Hepatic stellate cell (primary cell): ENCODE measurements at places on chromosomes 1 and 21.
A peak's percentile ranks its signal among the peaks of the same experiment; 100 is the strongest.

DNA sequence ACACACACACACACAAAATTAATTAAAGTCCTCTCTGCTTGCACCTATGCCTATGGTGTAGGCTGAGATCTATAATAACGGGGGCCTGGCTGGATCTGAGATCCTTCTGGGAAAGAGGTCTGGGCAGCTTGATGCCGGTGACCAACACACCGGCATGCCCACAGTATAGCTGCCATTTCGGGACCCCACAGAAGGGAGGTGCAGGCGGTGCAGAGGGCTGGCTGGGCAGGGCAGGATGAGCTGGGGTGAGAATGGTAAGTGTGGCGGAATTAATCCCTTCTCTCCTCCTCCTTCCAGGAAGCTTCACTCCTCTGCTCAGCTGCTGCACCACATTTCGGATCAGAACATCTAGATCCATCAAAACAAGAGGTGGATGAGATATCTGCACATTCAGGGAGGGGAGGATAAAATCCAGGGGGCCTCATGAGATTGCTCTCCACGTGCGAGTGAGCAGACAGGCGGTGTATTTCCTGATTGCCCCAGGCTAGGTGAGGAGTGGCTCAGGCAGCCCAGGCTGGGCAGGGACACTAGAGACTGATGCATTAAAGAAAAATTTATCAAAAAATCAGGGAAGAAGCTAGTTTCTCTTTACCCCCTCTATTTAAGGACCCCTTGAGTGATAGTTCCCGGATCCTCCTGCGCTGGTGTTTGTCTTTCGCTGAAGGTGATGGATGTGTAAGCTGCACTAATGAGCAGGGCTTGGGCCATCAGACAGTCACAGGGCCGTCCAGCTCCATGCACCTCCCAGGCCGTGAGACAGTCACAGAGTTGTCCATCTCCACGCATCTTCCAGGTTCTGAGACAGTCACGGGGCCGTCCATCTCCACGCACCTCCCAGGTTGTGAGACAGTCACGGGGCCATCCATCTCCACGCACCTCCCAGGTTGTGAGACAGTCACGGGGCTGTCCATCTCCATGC, 449.9 kb downstream of the PTPRU start:
- DNase-seq = no peak

DNA sequence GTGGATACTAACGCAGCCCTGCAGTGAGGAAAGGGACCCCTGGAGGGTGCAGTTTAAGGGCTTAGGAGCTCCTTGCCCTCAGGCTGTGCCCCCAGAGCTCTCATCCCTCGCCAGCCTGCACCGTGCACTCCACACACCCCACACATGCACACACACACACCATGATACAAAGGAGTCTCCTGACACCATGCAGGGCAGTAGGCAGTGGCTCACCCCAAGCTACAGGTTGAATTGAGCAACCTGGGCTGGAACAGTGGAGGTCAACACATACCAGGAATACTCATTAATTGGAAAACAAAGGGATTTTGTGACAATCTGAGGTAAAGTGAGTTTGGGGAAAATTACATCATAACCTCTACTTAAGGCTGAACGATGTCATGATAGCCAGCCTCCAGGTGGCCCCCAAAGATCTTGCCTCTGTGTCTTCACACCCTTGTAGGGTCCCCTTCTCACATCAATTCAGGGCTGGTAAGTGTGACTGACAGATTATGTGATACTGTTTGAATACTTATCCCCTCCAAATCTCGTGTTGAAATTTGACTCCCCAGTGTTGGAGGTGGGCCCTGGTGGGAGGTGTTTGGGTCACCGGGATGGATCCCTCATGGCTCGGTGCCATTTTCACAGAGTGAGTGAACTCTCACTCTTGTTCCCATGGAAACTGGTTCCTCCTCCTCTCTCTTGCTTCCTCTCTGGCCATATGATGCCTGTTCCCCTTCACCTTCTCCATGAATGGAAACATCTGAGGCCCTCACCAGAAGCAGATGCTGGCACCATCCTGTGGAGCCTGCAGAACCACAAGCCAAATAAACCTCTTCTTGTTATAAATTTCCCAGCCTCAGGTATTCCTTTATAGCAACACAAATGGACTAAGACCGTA, 111.0 kb upstream of the RAB4A start:
- DNase-seq = no peak

GRCh38 chr1:51955797-51956527, 34.5 kb downstream of the RAB3B start:
- DNase-seq = no peak

GRCh38 chr1:30704765-30705509, 18.4 kb downstream of the MATN1 start:
- no peak for DNase-seq

DNA sequence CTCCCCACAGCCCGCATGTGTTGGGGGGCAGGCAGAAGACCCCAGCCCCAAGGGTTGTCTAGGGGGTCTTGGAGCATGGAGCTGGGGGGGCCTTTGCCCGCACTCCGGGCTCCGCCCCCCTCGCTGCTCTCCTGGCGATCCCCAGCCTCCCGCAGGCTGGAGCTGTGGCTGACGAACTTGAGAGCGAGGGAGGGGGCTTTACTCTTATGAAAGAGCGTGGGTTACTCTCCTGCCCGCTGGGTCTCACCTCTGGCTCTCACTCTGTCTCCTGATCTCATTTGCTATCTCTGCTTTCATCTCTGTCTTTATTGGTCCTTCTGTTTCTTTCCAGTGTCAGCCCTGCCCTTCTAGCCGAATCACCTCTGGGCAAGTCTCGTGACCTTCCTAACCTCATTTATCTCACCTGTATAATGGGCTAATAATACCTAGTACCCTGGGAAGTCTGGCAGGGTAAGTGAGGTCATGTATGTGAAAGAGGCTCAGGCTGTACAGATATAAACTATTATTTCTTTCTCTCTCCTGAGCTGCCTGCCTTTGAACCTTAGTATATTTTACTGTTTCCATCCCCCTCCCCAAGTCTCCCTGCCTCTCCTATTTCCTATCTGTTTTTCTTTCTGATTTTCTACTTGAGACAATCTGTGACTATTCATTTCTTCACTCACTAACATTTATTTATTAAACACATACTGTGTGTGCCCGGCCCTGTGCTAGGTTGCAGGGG, 731 bp downstream of the EFNA4 start:
- DNase-seq = peak; percentile 57

GRCh38 chr1:14921057-14921456, 232.5 kb upstream of the TMEM51 start:
- DNase-seq = peak; percentile 62

DNA sequence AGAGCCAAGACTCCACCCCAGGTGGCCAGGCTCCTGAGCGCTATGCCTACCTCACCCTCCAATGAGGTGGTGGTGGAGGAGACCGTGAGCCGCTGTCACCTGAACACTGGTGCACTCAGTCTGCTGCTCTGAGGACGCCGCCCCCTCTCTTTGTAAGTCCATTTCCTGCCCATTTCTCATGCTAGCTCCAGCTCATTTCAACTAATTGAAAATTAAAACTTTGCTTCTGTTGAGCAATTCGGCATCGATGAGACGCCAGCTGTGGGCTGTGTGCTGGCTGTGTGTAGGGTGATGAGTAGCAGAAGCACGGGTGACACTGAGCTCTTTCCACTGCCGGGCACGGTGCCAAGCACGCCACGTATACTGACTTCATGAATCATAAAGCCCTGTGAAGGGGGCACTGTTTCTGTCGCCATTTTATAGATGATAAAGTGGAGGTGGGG, 11.2 kb downstream of the TNFRSF1B start:
- peak; percentile 89 for DNase-seq

- DNase-seq = no peak
Observed at GRCh38 chr1:241825581-241825980, 22.4 kb upstream of the EXO1 start.

DNA sequence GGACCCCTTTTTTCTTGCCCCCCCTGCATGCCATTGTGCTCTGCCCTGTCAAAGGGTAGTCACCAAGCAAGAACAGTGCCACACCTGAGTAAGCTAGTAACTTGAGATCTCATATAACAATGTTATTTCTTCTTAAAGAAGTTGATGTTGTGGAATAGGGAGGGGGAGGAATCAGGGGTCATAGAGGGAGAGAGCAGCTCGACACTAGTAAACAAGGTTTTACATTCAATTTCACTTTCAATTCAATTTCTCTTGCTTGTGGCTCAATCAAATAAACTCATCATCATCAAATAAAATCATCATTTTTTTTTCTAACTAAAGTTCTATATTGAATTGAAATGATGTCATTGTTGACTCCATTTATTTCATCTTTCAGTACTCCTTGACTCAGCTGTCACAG, 106.4 kb downstream of the CRB1 start:
- DNase-seq = no peak

- DNase-seq = no peak
Observed at GRCh38 chr1:237492359-237492758, 398.4 kb downstream of the ZP4 start.

GRCh38 chr1:233361876-233362275, 34.4 kb downstream of the MAP3K21 start:
- DNase-seq = no peak

- DNase-seq = no peak
Observed at GRCh38 chr1:2411801-2412394, 466 bp downstream of the PEX10 start.

GRCh38 chr1:32695098-32695904, 7.3 kb downstream of the SYNC start:
- peak; percentile 49 for DNase-seq

GRCh38 chr1:72435025-72435424, 152.7 kb upstream of the NEGR1 start:
- DNase-seq = no peak

GRCh38 chr1:7107109-7107830, 322.0 kb downstream of the CAMTA1 start:
- no peak for DNase-seq

GRCh38 chr21:45351526-45352275, 53.3 kb upstream of the COL18A1 start:
- no peak for DNase-seq

- no peak for DNase-seq
Observed at GRCh38 chr1:77543822-77544448, 138.5 kb downstream of the ZZZ3 start.

DNA sequence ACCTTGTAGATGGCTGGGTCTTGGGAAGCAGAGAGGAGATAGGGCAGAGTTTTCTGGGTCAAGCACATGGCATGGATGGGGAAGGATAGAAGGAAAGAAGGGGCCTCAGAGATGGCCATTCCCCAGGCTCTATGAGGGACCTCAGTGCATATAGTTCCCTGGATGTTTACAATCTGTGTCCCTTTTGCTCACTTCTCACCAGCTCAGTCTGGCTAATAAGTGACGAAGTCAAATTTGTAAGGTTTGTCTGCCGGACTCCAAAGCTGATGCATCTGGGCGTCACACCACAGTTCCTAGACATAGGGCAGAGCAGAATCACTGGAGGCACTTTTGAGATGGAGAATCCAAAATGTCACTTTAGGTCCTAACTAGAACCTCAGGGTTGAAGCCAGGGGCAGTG, 416.4 kb upstream of the PROX1 start:
- no peak for DNase-seq

- peak; percentile 7 for DNase-seq
Observed at GRCh38 chr1:233614173-233614742, 352 bp downstream of the KCNK1 start.

DNA sequence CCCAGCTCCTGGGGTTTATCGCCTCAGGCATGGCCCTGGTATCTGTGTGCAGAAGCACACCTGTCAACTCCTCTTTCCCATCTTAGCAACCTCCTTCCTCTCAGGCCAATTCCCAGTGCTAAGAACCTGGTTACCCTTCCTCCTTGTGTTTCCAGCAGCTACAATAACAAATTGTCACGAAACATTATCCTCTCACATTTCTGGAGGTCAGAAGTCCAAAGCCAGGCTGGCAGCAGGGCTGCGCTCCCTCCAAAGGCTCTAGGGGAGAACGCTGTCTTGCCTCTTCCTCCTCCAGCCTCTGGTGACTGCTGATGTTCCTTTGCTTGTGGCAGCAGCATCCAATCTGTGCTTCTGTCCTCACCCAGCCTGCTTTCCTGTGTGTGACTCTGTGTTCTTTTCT, 10.7 kb upstream of the MRPS14 start:
- DNase-seq = no peak

DNA sequence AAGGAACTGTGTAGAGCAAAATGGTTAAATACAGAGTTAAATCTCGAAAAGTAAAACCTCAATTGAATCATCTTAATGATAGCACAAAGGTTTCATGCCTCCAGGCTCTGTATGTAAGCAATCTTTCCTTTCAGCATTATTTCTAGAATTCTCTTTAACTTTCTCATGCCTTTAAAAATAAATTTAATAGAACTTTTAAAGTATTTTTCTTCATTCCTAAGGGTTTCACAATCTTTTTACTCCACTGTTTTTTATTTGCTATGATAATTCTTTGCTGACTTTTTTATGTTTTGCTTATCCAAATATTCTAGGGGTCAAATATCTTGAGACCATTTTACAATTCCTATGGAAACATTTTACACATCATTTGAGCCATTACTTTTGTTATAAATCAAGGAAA, 288.0 kb downstream of the BACH1 start:
- no peak for DNase-seq
